ENCODE measurements at places on chromosomes 6 and 20. TPM values are rescaled to one million over a fixed set of nuclear protein-coding genes. Genes with fewer than 3 reads are reported as not detected.

DNA sequence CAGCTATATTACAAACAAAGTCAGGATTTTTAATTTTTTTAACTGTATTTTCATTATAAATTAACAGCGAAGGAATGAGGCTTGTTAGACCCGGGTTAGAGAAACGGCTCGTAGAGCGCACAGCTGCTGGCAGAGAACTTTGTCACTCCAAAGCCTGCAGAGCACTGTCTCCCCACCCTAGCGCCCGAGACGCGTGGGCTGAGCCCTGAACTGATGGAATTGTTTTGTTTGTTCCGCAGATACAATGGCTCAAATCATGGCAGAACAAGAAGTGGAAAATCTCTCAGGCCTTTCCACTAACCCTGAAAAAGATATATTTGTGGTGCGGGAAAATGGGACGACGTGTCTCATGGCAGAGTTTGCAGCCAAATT, 810 bp downstream of the LAMP5 start:
- DNase-seq = no peak

GRCh38 chr20:13105864-13106457, 97.2 kb downstream of the SPTLC3 start:
- no peak for DNase-seq

DNA sequence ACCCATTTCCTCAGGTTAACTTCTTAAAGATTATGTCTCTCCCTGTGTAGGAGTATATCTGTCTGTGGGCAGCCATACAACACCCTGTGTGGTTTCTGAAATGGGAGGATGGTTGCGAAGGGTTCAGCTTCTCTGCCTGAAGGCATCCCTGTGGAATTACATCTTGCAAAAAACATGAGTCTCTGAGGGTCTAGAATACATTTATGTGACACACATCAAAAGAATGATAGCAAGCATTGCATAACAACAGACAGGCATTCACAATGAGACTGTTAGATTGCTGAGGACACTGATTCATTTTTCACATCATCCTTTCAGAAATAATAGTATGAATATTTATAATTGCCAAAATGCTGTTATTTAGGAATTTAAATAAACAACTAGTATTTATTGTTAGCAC, 670.9 kb downstream of the HTR1B start:
- no peak for DNase-seq

DNA sequence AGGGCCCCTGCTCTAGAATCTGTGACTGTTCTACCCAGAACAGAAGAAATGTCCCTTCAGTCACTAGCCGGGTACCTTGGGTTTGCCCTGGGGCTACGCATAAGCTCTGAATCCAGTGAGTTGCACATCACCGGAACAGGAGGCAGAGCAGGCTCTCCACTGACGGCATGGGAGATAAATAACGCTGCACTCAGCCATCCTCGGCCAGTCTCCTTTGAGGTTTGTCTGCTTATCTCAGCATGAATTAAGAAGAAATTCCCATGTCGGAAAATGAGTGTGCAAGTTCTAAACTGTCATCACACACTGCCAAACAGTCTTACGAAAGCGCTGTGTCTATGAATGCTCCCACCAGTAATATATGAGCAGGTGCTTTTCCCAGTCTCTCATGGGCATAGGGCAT, 90.8 kb downstream of the FAM50B start:
- DNase-seq = no peak

DNA sequence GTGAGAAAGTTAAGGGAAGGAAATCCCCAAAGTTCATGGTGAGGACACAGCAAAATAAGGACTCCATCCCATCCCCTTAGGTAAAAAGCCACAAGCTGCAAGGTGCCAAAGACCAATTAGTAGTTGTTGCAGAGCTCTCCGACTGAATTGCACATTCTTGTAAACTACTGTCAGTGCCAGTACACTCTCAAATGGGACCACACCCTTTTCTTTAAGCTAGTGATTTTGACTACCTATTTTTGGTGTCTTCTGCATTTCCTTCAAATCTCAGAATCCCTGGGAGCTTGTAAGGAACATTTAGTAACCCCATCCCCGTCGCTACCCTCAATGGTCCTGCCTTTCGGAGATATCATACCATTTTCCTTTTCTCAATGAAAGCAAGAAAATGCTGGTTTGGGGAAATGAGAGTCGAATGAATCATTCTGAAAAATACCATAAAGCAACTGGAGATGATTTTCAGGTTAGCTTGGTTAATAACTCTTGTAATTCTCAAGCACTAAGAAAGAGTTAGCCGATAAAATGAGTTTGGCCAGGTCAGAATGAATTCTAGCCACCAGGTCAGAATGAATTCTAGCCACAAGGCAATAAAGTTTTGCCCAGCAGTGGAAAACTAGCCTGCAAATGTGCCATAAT, 5.2 kb upstream of the HMGN3 start:
- DNase-seq = no peak

GRCh38 chr20:5126512-5127203, at the start of gene CDS2:
Gene CDS2, plus strand, starts transcription at chr20:5127008. Its CDS starts 85 bp downstream, at chr20:5127093.
- peak; percentile 99 for DNase-seq

- DNase-seq = no peak
Measured at GRCh38 chr6:140040396-140040795, 665.9 kb upstream of the CITED2 start.

DNA sequence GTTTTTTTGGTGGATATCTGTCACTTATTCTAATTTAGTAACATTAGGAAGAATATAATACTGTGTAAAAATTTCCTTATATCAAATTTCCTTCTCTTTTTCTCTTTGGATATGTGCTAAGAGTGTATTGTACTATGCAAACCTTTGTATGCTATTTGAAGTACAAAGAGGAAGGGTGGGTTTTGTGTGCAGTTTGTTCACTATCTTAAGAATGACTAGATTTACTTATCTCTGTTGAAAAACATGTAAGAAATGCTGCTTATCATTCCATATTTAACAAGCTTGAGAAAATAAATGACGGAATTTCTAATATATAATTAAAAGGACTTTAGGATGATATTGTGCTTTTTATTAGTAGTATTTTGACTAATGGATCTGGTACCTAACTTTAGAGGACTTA, 13.1 kb downstream of the CD2AP start:
- DNase-seq = no peak

- no peak for DNase-seq
Measured at GRCh38 chr6:36318690-36319435, 17.8 kb downstream of the BNIP5 start.

GRCh38 chr20:10632721-10633509, 40.9 kb downstream of the JAG1 start:
- no peak for DNase-seq

DNA sequence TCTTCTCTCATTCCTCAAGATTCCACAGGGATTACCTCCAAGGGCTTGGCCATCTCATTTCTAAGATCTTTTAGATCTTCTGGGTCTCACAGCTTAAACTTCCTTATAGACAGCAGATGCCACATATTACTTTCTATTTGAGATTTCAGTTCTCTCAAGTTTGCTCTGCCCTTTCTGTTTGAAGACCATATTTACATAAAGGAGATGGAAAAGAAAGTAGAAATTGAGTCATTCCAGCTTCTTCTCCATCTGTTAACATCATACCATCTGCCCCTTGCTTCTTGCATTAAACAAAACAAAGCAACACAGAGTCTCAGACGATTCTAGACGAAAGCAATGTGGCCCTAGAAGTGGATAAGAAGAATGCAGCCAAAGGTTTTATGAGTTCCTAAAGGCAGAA, 203.4 kb downstream of the TTLL2 start:
- no peak for DNase-seq

GRCh38 chr20:24957326-24958016, 8.4 kb downstream of the CST7 start:
- no peak for DNase-seq

GRCh38 chr20:48238781-48239180, 453.5 kb upstream of the SULF2 start:
- DNase-seq = no peak

DNA sequence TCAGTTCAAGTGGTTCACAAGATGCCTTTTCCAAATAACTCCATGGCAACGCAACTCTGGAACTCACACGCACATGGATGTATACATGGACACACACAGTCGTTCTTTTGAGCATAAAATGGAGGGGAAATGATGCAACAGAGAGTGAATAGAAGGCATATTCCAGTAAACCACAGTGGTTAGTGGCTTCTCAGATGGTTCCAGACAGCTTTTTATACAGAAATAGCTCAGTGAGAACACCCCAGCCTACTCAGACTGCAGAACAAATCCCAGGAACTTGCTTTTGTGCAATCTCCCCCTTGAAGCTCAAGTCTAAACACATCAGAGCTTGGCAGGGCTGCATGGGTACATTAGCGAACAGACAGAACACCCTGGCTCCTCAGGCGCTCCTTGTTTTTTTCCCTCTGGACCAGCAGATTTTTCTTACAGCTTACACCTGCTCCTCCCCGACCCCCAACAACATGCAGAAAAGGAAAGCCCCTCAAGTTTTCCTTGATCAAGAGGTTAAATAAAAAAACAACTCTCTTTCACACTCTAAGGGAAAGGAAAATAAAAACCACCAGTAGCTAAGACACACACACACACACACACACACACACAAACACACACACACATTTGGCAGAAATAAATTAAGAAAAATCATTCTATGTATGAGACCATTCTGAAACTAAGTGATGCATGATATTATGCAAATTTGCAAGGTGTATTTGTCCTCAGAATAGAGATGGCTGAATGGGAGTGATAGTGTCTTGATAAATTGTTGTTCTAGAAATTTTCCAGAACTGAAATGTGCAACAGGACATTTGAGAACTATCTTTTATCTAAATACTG, 51.2 kb upstream of the RANBP9 start:
- peak; percentile 36 for DNase-seq

DNA sequence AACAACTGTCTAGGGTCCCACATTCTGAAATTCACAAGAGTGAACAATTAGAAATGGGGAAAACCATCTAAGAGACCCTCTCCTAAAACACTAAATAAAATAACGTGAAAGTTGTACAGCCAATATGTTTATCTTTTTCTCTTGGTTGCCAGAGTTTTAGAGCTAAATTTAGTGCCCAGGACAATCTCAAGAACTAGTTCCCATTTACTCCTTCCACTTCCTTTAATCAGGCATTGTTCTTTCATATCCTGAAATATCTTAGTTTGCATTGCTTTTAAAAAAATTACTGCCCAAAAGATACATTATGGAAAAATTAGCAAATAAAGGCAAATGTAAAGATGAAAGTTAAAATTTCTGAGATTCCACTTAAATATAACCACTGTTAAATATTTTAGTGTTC, 33.1 kb upstream of the UBR2 start:
- no peak for DNase-seq

The C6orf58 gene
- not detected for total RNA-seq

The PHACTR3 gene
- 5.4 TPM for total RNA-seq

The TRIM10 gene
- total RNA-seq = not detected

The SYCP2L gene
- 2.0 TPM for total RNA-seq

The CTSA gene
- 83.0 TPM for total RNA-seq
